ENCODE measurements at places on chromosomes 5 and 9. TPM values are rescaled to one million over a fixed set of nuclear protein-coding genes. Genes with fewer than 3 reads are reported as not detected.

DNA sequence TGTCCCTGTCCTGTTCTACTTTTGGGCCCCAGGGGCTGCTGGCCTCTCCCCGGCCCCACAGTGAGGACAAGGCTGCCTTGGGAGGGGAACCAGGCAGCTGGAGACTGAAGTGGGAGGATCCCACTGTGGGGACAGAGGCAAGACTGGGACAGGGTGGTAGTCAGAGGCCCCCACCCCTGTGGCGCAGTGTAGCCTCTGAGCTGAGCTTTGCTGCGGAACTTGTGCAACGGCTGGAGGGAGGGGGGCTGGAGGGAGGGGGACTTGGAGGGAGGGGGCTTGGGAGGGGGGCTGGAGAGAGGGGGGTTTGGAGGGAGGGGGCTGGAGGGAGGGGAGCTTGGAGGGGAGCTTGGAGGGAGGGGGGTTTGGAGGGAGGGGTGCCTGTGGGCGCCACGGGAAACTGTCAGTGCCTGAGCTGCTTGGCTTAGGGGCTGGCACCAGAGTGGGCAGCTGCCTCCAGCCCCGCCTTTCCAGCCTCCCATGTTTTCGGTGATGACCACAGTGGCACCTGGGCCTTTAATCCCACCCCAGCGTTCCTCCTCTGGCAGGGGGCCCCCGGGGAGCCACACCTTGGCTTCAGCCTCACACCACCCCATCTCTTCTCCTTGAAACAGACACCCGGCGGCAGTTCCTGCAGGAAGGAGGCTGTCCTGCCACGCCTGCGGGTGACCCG lies 2.3 kb upstream of the FUT7 start:
- DNase-seq: no peak
- no peak overlapping the region for H3K4me3 ChIP-seq
- H3K27me3 ChIP-seq: no peaks in the 10 kb centered on the region
- no peaks in the 10 kb centered on the region for H3K36me3 ChIP-seq
- H3K4me1 ChIP-seq: peaks cover 59% of the 10 kb centered on the region

DNA sequence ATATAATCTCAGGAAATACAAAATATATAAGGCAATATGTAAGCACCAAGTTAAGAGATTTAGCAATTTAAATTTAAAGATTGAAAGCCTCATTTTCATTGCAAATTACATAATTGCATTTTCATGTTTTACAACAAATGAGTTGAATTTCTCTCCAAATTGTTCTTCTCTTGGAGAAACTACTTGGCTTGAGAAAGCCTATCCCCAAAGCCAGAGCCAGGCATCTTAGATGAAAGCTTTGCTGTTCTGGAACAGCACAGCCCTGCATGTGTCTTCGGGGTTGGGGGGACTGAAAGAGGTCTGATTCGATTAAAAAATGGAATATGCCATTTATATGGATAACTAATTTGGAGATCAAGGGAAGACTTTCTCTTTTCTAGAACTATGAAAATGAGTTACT lies 212.0 kb downstream of the PARP8 start:
- no peaks in the 10 kb centered on the region for H3K27me3 ChIP-seq
- H3K36me3 ChIP-seq: no peaks in the 10 kb centered on the region
- DNase-seq: no peak
- H3K27ac ChIP-seq: no peak overlapping the region
- H3K4me3 ChIP-seq: no peak overlapping the region
- H3K4me1 ChIP-seq: peaks cover 5% of the 10 kb centered on the region

DNA sequence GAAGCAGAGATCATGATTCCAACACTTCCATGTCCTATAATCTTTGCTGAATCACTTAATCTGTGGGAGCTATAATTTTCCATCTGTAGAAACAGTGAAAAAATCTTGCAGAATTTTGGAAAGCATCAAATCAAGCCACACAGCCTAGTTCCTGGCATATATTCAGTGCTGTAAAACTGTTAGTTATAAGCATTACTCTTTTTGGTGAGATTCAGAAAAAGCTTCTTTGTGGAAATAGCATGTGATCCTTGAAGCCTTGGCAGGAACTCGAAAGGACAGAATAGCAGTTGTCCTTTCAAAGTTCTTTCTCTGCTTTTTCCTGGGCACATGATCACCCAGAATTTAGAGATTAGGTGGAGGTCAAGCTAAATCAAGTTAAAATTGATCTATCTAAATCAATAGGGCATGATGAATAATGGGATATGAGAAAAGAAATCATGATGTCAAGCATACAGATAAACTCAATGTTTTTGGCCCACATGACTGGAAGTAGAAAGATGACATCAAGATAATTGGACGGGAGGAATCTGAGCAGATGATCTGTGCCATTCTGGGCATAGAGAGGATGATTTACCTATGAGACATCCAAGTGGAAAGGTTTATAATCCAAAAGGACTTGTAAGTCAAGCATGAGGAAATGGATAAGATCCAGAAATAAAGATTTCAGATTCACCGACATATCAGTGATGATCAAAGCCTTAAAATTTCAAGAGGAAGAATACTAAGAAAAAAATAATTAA lies 73.1 kb downstream of the TMEM232 start:
- H3K36me3 ChIP-seq: no peaks in the 10 kb centered on the region
- no peak overlapping the region for H3K4me3 ChIP-seq
- DNase-seq: no peak
- no peak overlapping the region for H3K27ac ChIP-seq

- no peaks in the 10 kb centered on the region for H3K27me3 ChIP-seq
- no peaks in the 10 kb centered on the region for H3K4me1 ChIP-seq
These were observed 26.0 kb upstream of the OLFM1 start for GRCh38 chr9:135061441-135061840.

GRCh38 chr5:158074992-158075769 lies 216.2 kb upstream of the CLINT1 start:
- H3K27me3 ChIP-seq: peaks cover 3% of the 10 kb centered on the region
- H3K36me3 ChIP-seq: no peaks in the 10 kb centered on the region

DNA sequence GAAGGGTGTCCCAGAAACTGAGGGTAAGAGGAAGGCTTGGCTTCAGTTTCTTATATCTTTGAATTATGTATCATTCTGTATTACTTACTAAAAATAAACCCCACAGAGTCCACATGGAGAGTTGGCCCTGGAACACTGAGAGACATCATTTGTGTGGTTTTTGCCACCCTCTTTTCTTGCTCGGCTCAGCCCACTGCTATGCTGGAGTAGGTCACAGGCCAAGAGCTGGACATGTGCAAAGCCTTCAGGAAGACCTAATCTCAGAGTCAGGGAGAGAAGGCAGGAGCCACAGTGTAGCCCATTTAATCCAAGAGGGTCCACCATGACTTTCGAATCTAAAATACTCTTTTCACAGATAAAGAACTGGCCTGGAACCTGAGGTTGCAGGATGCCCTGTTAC lies 47.5 kb downstream of the MAMDC2 start:
- no peak overlapping the region for H3K27ac ChIP-seq
- no peaks in the 10 kb centered on the region for H3K36me3 ChIP-seq
- H3K4me3 ChIP-seq: no peak overlapping the region
- DNase-seq: no peak
- no peaks in the 10 kb centered on the region for H3K4me1 ChIP-seq
- H3K27me3 ChIP-seq: no peaks in the 10 kb centered on the region

GRCh38 chr5:15501091-15501791 lies 1.3 kb downstream of the FBXL7 start:
- no peak overlapping the region for H3K4me3 ChIP-seq
- no peak for DNase-seq
- no peaks in the 10 kb centered on the region for H3K27me3 ChIP-seq
- H3K27ac ChIP-seq: no peak overlapping the region
- H3K4me1 ChIP-seq: no peaks in the 10 kb centered on the region
- H3K36me3 ChIP-seq: no peaks in the 10 kb centered on the region

DNA sequence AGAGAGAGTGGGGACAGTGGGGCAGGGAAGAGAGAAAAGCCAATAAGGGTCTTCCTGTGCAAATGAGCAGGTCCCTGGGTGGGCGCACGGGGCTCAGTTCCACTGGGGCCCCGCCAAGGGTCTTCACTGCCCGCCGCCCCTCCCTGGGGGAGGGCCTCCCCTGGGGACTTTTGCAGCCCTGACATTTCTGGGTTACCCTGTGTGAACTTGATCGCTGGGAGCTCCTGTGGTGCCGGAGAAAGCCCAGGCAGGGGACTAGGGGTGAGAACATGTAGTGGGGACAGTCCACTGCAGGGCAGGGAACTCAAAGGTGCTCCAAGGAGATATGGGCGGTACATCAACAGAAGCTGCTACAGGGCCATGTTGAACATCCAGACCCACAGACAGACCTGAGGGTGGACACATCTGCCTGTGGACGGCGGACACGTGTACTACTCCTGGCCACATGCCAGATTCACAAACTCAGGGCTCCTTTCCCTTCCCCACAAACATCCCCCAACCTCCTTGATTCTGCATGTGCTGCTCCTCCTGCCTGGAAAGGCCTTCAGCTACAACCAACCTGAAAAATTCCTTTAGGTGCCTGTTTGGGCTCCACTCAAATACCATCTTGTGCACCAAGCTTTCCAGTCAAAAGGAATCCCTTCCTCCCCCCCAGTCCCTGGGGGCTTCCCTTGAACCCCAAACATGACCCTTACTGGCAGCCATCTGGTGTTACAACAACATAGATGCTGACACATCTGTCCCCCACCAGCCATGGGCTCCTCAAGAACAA lies 43.0 kb upstream of the NEK6 start:
- DNase-seq: no peak
- H3K27me3 ChIP-seq: no peaks in the 10 kb centered on the region
- H3K4me1 ChIP-seq: peaks cover 79% of the 10 kb centered on the region

DNA sequence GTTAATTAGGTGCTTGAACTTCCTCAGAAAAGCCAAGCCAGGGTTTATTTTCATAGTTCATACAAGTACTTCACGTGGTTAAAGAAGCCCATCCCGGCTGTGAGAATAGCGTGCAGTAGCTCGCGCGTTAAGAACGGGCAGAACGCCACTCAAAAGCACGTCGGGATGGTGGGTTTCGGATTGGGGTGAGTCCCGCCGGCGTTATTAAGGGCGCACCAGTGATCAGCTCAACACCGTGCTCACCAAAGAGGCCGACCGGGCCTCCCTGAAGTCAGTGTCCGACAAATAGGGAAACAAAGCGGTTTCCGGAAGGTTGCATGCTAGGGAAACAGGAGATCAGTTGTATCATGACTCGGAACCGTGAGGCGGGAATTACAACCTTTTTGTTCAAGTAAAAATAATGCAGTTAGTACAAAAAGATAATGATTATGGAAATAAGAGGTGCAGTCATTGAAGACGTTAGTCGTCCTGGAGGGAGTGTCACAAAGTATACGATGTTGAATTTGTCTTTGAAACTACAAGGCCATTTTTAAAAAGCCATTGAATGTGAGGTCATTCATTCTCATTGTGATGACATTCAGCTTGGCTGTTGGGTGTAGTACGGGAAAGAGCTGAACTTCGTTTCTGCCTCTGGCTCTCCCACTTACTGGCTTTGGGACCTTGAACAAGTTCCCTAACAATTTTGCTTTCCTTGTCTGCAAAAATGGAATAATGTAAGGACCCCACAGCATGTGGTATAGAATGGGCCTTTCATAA lies 992 bp downstream of the SETD9 start:
- no peaks in the 10 kb centered on the region for H3K36me3 ChIP-seq
- no peak for DNase-seq
- H3K4me3 ChIP-seq: peak overlapping the region; percentile 99
- H3K27me3 ChIP-seq: no peaks in the 10 kb centered on the region
- H3K27ac ChIP-seq: peak overlapping the region; percentile 78
- H3K4me1 ChIP-seq: peaks cover 22% of the 10 kb centered on the region

- H3K4me1 ChIP-seq: no peaks in the 10 kb centered on the region
- no peak overlapping the region for H3K27ac ChIP-seq
- H3K36me3 ChIP-seq: no peaks in the 10 kb centered on the region
- no peaks in the 10 kb centered on the region for H3K27me3 ChIP-seq
These were observed 68.7 kb downstream of the ACTL7B start for GRCh38 chr9:108786901-108787689.

DNA sequence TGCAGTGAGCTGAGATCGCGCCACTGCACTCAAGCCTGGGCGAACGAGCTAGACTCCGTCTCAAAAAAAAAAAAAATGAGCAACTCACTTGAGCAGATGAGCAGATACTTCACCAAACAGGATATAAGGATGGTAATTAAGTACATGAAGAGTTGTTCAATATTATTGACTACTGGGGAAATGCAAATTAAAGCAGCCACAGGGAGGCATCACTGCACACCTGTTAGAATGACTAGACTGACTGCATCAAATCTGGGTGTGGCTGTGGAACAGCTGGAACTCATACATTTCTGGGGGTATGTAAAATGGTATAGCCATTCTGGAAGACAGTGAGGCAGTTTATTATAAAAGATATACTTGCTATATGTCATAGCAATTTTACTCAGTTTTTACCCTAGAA lies 93.0 kb downstream of the WNK2 start:
- H3K4me3 ChIP-seq: no peak overlapping the region
- peaks cover 12% of the 10 kb centered on the region for H3K27me3 ChIP-seq
- no peak overlapping the region for H3K27ac ChIP-seq
- no peaks in the 10 kb centered on the region for H3K36me3 ChIP-seq
- DNase-seq: peak; percentile 51

DNA sequence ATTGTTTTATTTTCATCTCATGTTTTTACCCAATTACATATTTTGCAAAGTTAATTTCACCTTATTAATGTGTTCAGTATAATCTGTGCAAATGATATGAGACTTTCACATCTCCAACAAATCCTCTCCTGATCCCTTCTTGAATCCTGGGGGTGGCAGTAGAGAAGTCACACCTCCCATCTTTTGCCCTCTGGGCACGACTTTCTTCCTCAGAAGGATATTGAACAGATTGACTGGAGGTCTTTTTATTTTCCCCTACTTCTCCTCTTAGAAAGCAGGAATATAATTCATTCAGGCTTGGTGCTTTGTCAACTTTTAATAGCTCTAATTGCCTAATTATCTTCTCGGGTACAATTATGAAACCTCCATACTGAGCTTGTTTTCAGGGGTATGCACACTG lies 1037.1 kb upstream of the NUDT12 start:
- H3K4me1 ChIP-seq: no peaks in the 10 kb centered on the region
- no peak overlapping the region for H3K27ac ChIP-seq
- no peaks in the 10 kb centered on the region for H3K27me3 ChIP-seq
- H3K4me3 ChIP-seq: no peak overlapping the region
- no peak for DNase-seq

GRCh38 chr9:72443855-72444254 lies 77.6 kb upstream of the TMC1 start:
- peak overlapping the region; percentile 19 for H3K27ac ChIP-seq
- DNase-seq: peak; percentile 67
- peaks cover 33% of the 10 kb centered on the region for H3K4me1 ChIP-seq
- H3K4me3 ChIP-seq: no peak overlapping the region

- H3K36me3 ChIP-seq: no peaks in the 10 kb centered on the region
- H3K27ac ChIP-seq: no peak overlapping the region
- no peaks in the 10 kb centered on the region for H3K27me3 ChIP-seq
These were observed 9.2 kb downstream of the ARL15 start for GRCh38 chr5:54301220-54301619.

The SHISAL2B gene
- total RNA-seq: not detected

The IL4 gene
- total RNA-seq: not detected

The NUP214 gene
- total RNA-seq: 103 TPM

The BARHL1 gene
- total RNA-seq: not detected

The PTGES gene
- not detected for total RNA-seq

The THBS4 gene
- total RNA-seq: 0.80 TPM

The NIPAL4 gene
- total RNA-seq: 3.1 TPM

The DNM1 gene
- total RNA-seq: 1.3 TPM

The TPM2 gene
- total RNA-seq: 6.0 TPM

The C1QTNF3 gene
- 11.9 TPM for total RNA-seq

The EFNA5 gene
- not detected for total RNA-seq

The KCNN2 gene
- not detected for total RNA-seq

The RGS7BP gene
- not detected for total RNA-seq

The NR6A1 gene
- 0.66 TPM for total RNA-seq

The PCDH1 gene
- total RNA-seq: not detected
